ENCODE measurements at places on chromosomes 11 and 22. TPM values are rescaled to one million over a fixed set of nuclear protein-coding genes. Genes with fewer than 3 reads are reported as not detected.

DNA sequence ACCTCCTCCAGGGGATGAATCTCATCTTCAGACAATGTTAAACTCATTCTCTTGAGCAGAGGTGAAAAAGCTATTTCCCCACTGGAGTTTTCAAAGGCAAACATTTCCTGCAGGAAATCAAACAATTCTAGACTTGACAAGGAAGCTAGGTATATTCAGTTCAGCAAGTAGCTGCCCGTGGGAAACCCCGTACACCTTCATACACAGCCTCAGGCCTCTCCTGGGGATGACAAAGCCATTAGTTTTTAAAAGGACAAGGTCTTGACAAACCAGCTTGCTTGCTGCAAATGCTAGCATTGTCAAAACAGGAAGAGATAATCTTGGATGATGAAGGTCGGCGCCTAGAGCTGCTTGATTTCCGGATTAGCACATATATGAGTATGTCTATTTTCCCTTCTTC lies 1630.8 kb upstream of the TENM4 start:
- no peak for DNase-seq

DNA sequence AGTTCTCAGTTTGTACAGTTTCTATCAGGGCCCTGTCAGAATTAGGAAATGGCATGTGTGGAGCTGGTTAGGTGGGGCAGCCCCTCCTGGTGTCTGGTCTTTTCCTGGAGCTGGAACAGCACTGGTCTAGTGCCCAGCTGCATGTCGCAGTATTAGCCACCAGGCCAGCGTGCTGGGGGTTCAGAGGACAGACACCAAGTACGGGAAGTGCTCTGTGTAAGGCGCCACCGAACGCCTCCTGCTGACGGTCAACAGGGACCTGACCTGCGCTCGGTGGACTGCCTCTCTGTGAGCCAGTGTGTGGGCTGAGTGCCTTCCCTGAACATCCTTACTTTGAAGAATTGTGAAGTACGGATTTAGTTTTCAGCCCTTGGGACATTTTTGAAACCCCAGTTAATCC lies 33.9 kb downstream of the AP2A2 start:
- DNase-seq = no peak

DNA sequence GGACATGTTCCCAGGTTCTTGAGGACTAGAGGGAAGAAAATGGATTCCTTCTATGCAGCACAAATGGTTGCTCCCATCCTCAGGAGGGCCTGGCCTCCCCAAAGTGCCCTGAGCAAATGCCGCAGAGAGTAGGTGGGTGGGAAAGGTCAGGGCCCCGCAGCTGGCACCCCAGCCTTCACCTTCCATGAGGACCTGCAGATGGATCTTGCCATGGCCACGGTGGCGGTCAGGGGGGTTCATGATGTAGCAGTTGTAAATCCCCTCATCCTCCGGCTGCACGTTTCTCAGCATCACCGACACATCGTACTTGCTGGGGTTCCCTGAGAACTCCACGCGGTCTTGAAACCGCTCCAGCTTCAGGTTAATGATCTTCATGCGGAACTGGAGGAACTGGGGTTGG lies 8.5 kb downstream of the SCN2B start:
- no peak for DNase-seq

GRCh38 chr22:27711756-27712155 lies 89.8 kb downstream of the MN1 start:
- no peak for DNase-seq

DNA sequence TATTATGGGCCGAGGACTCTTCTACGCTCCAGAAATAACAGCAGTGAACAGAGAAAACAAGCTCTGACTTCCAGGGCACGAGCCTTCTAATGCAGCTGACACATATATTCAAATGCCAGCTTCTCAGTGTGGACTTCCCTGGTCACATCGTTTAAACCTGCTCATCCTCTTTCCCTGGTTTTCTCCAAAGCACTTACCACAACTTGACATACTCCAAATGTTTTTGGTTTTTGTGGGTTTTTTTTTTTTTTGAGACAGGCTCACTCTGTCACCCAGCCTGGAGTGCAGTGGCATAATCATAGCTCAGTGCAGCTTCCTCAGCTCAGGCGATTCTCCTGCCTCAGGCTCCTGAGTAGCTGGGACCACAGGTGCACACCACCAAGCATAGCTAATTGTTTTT lies 105.5 kb downstream of the MICAL3 start:
- DNase-seq = no peak

DNA sequence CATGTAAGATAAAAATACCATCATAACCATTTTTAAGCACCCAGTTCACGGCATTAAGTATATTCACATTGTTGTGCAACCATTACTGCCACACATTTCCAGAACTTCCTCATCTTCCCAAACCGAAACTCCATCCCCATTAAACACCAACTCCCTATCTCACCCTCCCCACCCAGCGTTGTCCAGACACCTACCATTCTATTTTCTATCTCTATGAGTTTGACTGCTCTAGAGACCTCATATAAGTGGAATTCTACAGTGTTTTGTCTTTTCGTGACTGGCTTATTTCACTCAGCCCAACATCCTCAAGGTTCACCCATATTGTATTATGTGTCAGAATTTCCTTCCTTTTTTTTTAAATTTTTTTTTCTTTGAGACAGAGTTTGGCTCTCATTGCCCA lies 45.2 kb downstream of the PPFIA1 start:
- no peak for DNase-seq

- DNase-seq = no peak
Measured at GRCh38 chr11:79039122-79039521, 401.7 kb downstream of the TENM4 start.

The GP1BB gene
- 4.8 TPM for total RNA-seq

The OR8B3 gene
- not detected for total RNA-seq

The PLEKHB1 gene
- total RNA-seq = 22.9 TPM

Data from HCT116 (cell line).